ENCODE measurements at places on chromosomes 1 and 21. TPM values are rescaled to one million over a fixed set of nuclear protein-coding genes. Genes with fewer than 3 reads are reported as not detected.

DNA sequence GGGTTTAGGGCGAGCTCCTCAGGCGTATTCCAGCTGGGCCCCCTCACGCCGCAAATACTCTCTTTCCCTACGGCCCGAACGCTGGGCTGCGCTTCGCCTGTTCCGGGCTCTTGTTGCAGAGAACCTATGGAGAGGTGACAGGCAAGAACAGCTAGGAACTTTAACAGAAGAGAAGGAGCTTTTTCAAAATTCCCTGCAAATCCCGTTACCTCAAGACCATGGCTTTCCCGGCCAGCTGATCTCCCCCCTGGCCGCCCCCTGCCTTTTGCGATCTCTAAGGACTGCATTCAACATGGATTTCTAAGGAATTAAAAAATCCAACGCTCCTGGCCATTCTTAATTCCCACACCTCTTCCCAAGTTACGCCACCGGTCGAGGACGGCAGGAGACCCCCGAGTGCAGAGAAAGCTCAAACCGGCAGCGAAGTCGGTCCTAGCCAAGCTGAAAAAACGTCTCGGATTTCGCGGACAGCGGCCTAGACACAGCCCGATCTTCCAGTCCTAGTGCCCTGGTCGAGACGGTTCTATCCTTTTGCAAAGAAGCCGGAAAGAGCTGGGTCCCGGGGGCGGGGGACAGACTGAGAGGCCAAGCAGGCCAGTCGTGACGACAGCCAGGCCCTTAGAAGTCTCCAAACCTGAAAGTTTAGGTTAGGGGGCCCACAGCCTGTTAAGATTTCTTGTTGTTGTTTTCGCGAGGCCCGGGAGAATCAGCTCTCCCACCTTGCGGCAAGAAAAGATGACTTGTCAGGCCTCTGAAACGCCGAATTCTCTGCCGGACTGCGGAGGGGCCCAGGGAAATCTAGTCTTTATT is 1.1 kb upstream of the TBX15 start:
- no peak for DNase-seq
- H3K36me3 ChIP-seq: peaks cover 7% of the 10 kb centered on the region
- peaks cover 36% of the 10 kb centered on the region for H3K4me1 ChIP-seq
- peaks cover 17% of the 10 kb centered on the region for H3K27me3 ChIP-seq
- no peak overlapping the region for H3K27ac ChIP-seq
- H3K4me3 ChIP-seq: peak overlapping the region; percentile 98

- peaks cover 6% of the 10 kb centered on the region for H3K36me3 ChIP-seq
- peak overlapping the region; percentile 51 for H3K4me3 ChIP-seq
- DNase-seq: peak; percentile 33
Measured at GRCh38 chr1:34800214-34800613, 7.4 kb downstream of the GJA4 start.

DNA sequence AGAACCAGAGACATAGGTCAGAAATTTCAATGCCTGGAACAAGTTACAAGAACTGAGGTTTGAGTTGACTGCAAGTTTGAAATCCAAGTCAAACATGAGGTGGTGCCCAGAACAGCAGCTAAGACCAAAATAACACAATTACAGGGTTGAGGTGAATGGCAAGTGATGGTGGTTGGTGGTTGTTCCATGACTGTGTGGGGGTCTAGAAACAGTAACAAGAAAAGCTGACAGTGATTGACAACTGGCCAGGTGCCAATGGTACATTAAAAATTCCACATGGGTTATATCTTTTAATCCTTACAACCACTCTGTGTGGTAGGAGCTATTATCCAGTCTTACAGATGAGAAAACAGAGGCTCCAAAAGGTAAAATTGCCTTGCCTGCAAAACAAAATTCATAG is 32.0 kb downstream of the RIMS3 start:
- no peak for DNase-seq
- peaks cover 11% of the 10 kb centered on the region for H3K27me3 ChIP-seq
- H3K4me3 ChIP-seq: no peak overlapping the region
- H3K36me3 ChIP-seq: no peaks in the 10 kb centered on the region

The TSTD1 gene
- total RNA-seq: not detected

The GBP6 gene
- total RNA-seq: not detected

- H3K27ac ChIP-seq: peak overlapping the region; percentile 62
- H3K27me3 ChIP-seq: no peaks in the 10 kb centered on the region
- peaks cover 43% of the 10 kb centered on the region for H3K36me3 ChIP-seq
- no peak for DNase-seq
Measured at GRCh38 chr1:246577720-246578106, 11.5 kb downstream of the CNST start.

The ASCL5 gene
- not detected for total RNA-seq

The LRRC53 gene
- not detected for total RNA-seq

GRCh38 chr1:39173119-39173994 is 31.1 kb upstream of the MACF1 start:
- peaks cover 2% of the 10 kb centered on the region for H3K27me3 ChIP-seq
- peaks cover 86% of the 10 kb centered on the region for H3K4me1 ChIP-seq
- H3K27ac ChIP-seq: peak overlapping the region; percentile 73

GRCh38 chr1:113242481-113242880 is 147.8 kb upstream of the MAGI3 start:
- H3K4me3 ChIP-seq: no peak overlapping the region
- no peak for DNase-seq
- H3K27ac ChIP-seq: no peak overlapping the region
- no peaks in the 10 kb centered on the region for H3K36me3 ChIP-seq
- H3K4me1 ChIP-seq: no peaks in the 10 kb centered on the region
- peaks cover 30% of the 10 kb centered on the region for H3K27me3 ChIP-seq

DNA sequence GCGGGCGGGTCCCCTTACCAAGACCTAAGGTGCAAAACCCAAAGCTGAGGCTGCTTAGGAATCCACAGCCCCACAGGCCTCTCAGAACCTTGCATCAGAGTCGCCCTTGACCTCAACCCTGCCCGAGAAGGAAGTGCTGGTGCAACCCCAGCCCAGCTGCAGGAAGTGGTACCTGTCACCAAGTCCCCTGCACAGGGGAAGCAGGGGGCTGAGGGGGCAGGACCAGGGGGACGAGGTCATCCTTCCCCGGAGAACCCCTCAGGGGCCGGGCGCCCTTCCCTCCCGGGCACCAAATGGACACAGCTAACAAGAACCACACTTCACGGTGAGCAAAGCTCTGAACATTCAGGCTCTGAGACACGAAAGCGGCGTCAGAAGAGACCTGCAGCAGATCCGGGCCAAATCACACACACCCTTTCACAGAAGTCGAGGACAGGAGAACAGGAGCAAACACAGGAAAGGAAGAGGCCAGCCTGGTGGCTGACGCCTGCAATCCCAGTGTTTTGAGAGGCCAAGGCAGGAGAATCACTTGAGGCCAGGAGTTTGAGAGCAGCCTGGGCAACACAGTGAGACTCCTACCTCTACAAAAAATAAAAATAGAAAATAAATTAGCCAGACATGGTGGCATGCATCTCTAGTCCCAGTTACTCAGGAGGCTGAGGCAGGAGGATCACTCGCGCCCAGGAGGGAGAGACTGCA is 6.4 kb downstream of the ITGB2 start:
- DNase-seq: no peak
- no peak overlapping the region for H3K4me3 ChIP-seq
- H3K27ac ChIP-seq: no peak overlapping the region
- H3K27me3 ChIP-seq: peaks cover 16% of the 10 kb centered on the region

DNA sequence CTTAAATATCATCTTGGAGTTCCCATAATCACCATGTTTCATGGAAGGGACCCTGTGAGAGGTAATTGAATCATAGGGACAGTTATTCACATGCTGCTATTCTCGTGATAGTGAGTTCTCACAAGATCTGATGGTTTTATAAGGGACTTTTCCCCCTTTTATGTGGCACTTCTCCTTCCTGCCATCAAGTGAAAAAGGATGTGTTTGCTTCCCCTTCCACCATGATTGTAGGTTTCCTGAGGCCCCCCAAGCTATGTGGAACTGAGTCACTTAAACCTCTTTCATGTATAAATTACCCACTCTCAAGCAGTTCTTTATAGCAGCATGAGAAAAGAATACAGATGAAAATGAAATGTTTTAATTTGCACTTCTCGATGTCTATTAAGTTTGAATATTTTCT is 112.0 kb downstream of the ZNF648 start:
- no peaks in the 10 kb centered on the region for H3K36me3 ChIP-seq
- no peak overlapping the region for H3K4me3 ChIP-seq
- no peak for DNase-seq

DNA sequence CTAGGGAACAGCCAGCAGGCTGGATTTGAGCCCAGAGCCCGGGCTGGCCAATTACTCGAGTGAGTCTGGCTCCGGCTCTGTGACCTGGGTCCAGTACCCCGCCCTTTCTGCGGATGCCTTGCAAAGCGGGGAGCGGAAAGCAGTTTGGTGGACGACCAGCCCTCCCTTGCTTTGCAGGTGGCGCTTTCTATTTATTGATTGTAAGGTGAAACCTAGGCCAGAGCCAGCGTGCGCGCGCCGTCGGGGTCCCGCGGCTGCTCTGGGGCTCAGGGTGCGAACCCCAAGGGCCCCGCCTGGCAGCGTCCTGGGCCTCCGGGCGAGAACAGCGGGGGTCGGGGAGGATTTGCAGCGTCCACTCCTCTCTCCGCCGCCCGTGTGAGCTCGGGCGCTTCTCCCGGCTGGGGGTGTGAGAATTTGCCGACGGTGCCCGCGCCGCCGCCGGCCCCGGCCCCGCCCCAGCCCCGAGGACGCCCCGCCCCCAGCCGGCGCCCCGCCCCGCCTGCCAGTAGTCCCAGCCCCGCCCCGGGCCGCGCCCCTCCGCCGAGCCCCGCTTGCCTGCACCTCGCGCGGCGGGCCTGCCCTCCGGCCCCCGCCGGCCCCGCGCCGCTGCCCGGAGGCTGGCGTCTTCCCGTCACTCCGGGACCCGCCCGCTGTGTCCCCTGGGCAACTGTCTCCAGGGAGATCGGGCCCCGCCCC is 37.6 kb downstream of the PIK3CD start:
- H3K27me3 ChIP-seq: peaks cover 3% of the 10 kb centered on the region
- DNase-seq: peak; percentile 58
- H3K4me3 ChIP-seq: peak overlapping the region; percentile 85
- no peak overlapping the region for H3K27ac ChIP-seq
- no peaks in the 10 kb centered on the region for H3K36me3 ChIP-seq

The VANGL1 gene
- 19.1 TPM for total RNA-seq

GRCh38 chr1:21863981-21864380 is 51.9 kb downstream of the LDLRAD2 start:
- no peak overlapping the region for H3K4me3 ChIP-seq
- H3K27ac ChIP-seq: peak overlapping the region; percentile 31
- H3K4me1 ChIP-seq: peaks cover 19% of the 10 kb centered on the region
- peaks cover 21% of the 10 kb centered on the region for H3K27me3 ChIP-seq
- DNase-seq: no peak

Measured in HFFc6 (cell line).